Kidney capillary endothelial cell (primary cell): ENCODE measurements at places on chromosomes 12 and 14.

- no peak for DNase-seq
Measured at GRCh38 chr14:61034416-61035120, 53.5 kb downstream of the SLC38A6 start.

DNA sequence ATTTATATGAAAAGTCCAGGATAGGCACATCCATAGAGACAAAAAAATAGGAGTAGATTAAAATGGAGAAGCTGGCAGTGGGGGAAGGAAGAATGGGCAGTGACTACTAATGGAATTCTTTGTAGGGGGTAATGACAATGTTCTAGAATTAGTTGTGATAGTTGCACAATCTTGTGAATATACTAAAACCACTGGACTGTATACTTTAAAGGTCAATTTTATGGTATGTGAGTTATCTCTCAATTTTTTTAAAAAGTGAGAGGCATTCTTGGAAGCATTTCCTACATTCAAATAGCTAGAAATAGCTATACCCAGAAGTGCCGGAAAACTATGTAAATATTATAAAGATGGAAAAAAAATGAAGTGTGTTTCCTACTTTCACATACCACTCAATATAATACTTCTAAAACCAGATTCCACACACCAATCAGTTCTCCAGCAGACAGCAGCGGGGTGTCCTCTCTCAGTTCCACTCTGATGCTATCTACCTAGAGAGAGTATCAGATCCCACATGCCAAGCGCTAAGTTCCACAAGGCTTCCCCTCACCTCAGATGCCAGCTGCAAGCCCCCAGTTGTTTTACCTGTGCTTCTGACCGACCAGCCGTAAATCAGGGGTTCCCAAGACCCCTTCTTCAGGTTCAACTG lies 41.7 kb upstream of the NID2 start:
- DNase-seq, result no peak

- no peak for DNase-seq
Measured at GRCh38 chr12:82216475-82216874, 141.7 kb downstream of the CCDC59 start.

DNA sequence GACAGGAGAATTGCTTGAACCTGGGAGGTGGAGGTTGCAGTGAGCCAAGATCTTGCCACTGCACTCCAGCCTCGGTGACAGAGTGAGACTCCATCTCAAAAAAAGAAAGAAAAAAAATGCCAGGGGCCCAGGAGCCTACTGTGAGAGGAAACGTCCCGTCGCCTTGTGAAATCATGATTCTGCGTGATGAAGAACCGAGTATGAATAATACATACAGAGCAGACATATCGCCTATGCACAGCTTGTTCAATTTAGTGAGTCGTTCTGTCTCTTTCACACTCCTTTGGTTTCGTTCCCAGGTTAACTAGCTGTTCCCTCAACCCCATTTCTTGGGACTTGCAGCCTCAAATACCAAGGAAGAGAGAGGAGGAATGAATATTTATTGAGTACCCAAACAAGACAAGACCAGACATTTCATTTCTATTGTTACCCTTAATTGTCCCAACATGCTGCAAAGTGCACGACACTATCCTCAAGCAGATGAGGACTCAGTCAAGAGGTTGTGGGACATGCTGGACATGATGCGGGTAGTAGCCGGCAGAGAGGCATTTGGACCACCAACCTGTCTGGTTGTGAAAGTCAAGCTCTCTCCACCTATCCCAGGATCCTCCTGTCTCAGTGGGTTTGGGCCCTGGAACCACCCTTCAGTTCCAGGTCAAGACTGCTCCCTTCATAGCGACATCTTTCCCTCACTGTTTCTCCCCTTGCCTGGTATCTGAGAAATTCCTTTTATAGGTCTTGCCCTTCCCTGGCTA lies 8.6 kb upstream of the CD27 start:
- no peak for DNase-seq

DNA sequence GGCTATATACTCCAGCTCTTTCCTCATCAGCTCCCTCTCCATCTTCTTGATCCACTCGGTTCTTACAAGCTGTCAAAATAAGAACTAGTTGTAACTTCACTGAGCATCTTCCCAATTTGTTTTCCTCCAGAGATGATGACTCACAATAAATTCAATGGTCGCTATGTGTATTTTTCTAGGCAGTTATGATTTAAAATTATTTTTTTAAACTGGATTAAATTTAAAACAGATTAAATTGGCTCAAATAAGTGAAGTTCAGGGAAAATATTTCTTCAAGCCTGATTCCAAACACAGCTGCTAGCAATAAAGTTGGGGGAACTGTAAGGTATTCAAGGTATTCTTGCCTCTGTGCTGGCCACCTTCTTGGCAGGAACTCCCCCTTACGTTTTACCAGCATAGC lies 717.7 kb upstream of the USP15 start:
- DNase-seq, result no peak

DNA sequence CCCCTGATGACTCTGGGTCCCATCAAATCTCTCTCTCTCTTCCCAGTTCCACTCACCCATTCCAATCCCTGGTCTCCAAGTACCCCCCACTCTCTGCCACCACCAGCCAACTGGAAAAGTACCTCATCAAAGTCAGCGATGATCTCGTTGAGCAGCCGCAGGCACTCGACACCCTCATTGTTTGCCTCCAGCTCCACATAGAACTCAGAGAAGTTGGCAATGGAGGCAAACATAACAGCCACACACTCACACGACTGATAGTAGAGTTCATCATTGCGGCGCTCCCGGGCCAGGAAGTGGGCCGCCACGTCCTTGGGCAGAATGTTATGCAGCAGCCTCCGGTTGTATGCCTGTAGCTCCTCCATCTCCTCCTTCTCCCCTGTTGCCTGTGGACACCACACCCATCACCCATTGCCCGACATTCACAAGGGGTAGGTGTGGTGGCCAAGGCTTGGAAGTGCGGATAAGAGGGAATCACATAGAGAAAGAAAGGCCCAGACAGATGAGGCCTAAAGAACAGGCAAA lies 17.2 kb downstream of the ADCY6 start:
- no peak for DNase-seq

GRCh38 chr12:18476861-18477260 lies 215.5 kb downstream of the PIK3C2G start:
- DNase-seq, result no peak

GRCh38 chr12:119202544-119202943 lies 23.8 kb downstream of the HSPB8 start:
- no peak for DNase-seq

DNA sequence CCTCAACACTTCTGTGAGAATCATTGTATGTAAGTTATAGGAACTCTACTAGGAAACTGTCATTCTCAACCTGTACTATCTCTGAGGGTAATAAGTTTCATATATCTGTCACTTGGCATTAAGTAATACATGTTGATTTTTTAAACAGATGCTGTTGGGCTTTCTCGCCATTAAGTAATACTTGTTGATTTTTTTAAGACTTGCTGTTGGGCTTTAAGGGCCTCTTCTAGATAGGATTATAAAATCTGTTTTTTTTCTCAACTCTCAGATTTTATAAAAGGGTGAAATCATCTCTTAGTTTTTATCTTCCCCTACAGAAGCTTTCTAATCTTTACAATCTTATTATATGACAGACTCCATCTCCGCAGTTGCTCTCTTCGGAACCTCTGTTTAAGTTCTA lies 5.6 kb downstream of the WASHC4 start:
- no peak for DNase-seq

- DNase-seq, result no peak
Measured at GRCh38 chr14:69643430-69644200, 32.2 kb downstream of the SUSD6 start.

DNA sequence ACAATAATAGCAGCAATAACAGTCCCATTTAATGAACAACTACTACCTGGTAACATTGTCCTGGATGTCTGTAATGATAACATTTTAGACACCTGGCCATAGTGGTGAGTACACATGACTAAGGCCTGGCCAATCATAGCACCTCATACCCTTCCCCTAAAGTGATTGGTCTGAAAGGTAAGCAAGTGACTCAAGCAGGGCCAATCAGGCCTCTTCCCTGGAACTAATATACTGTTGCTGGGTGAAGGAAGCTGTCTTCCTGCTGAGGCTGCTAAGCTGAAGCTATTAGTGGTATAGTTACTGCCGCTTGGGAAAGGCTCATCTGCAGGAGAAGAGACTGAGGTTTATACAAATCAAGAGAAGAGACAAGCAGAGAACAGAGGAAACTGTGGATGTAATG lies 18.7 kb upstream of the NOS1 start:
- no peak for DNase-seq

DNA sequence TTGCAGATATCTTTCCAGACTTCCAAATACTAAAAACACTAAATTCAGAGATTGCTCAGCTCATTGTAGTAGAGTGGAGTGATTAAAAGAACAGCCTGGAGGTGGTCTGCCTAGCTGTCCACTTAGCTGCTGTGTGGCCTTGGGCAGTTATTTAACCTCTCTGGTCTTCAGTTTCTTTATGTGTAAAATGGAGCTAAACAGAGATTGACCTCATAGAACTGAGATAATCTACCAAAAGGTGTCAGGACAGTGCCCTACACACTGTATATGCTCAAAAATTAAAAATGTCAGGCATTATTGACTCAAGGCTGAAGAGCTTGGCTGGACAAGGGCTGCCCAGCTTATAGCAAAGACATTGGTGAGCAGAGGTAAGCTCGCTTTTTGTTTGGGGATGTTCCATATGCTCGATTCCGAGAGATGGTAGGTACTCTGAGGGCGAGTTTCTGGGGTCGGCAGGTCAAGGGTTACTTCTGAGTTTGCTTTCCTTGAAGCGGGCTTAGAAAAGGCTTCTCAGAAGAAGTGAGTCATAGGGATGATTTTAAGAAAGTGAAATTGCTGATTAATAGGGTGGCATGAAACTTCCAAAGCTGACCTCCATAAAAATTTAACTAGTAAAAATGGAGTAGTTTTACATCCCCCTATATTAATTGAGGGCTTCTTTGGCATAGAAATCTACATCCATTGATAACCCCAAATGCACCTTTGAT lies 107.5 kb downstream of the GPATCH2L start:
- no peak for DNase-seq

- DNase-seq, result peak; percentile 31
Measured at GRCh38 chr12:94145191-94145983, 3.0 kb upstream of the PLXNC1 start.

- no peak for DNase-seq
Measured at GRCh38 chr12:40222247-40222646, 2.5 kb upstream of the LRRK2 start.

- no peak for DNase-seq
Measured at GRCh38 chr12:10101042-10101579, 2.3 kb upstream of the CLEC1A start.

DNA sequence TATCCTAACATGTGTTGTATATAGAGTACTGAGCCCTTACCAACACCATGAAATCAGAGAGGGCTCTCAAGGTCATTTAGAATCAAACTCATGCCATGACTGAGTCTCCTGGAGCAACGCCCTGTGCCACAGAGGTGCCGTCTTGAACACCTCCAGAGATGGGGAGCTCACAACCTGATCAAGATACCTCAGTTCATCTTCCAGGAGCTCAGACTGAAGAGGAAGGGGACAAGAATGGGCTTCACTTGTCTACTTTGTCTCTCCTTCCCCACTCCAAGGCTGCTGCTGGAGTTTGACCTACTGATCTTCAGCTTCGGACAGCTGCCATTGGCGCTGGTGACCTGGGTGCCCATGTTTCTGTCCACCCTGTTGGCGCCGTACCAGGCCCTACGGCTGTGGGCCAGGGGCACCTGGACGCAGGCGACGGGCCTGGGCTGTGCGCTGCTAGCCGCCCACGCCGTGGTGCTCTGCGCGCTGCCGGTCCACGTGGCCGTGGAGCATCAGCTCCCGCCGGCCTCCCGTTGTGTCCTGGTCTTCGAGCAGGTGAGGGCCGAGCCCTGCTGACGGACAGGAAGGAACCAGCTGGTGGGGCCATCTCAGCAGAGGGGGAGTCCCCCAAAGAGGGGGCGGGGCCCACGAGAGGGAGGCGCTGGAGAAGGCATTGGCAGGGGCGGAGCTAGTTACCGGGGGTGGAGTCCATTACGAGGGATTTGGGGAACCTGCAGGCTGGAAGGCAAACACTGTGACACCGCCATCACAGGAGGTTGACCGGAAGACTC lies 12.0 kb downstream of the SOAT2 start:
- no peak for DNase-seq

DNA sequence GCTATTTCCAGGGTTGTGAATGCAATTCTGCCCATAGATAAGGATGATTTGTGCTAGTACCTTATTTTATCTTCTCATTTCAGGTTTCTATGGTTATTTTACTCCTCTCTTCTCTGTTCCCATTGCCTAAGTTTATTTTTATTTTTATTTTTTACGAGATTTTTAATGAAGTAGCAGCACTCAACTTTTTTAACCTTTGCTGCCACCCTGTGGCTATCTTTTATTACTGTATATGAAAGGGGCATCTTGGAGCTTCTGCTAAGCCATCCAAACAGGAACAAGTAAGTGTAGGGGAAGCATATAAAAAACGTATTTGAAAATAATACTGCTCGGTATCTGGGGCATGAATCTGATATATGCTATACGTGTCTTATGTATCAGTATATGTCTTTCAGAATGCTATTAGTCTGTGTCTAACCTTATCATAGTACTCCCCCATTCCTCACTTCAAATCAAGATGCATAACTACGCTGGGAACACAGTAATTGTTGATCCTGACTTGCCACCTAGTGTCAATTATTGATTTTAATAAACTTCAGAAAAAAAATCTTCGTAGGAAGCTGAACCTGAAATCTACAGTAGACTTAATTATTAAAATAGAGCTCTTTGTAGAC lies 60.3 kb downstream of the KLRG1 start:
- DNase-seq, result peak; percentile 63

DNA sequence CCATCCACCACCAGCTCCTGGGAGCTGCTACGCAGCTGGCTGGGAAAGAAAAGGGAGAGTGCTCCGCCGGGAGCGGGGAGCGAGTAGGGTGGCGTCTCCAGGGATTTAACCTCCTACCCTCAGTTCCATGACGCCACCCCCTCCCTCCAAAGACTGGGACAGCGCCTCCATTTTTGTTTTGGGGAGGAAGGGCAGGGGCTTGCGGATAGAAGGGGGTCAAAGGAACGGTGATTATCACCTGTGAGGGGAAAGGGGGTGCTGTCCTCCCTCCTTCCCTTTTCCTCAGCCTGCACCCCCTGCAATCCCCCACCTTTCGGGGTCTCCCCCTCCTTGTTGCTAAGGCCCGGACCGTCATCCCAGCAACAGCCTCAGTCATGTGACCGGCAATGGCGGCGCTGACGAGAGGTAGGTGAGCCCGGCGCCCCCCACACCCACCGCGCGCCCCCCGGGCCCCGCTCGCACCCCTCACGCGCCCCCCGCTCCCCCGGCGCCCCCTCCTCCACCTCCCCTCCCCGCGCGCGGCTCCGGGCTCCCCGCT lies at the start of gene DTX3:
Gene DTX3 (plus strand): TSS at position 371 of the 538 bp plus-strand sequence. CDS start 1,694 bp downstream, outside the sequence.
- DNase-seq, result no peak

DNA sequence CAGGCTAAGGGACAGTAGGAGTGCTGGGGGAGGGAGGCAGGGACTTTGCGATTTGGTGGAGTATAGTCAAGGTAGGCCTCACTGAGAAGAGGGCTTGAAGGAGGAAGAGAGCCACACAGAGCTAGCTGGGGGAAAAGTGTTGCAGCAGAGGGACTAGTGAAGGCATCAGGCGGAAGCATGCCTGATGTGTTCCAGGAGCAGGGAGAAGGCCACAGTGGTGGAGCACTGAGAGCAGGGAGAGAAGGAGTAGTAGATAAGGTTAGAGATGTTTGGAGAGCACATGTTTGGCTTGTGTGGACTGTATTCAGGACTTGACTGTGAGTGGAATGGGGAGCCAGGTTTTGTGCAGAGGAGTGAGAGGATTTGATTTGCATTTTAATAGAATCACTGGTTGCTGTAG lies 9.0 kb downstream of the FRMD6 start:
- no peak for DNase-seq
